HCT116 (cell line): ENCODE measurements at places on chromosomes 7 and 10.

GRCh38 chr10:24518411-24518810 is 205.3 kb downstream of the ARHGAP21 start:
- no peak for DNase-seq

DNA sequence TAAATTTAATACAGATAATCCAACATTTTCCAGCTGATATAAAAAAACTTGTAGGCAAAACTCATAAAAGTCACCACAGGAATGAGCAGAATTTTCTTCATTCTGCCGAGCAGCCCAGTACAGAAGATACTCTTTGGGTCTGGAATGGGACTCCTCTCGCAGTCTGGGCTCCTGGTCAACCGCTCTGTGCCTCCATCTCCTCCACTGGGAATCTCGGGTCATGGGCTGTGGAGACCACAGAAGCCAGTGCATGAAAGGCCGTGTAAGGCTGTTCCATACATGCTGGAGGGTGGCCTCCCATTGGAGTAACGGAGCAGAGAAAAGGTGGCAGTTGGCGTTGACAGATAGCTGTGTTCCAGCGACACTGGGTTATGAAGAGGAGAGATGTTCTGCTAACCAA is 616.4 kb upstream of the MGMT start:
- DNase-seq, result no peak

- DNase-seq, result no peak
Measured at GRCh38 chr7:106381252-106381651, 96.5 kb upstream of the NAMPT start.

GRCh38 chr10:102998399-102998907 is 80.4 kb downstream of the CNNM2 start:
- no peak for DNase-seq

GRCh38 chr7:142012825-142013511 is 17.3 kb downstream of the MGAM start:
- no peak for DNase-seq

GRCh38 chr7:46763344-46763743 is 818.6 kb downstream of the TNS3 start:
- no peak for DNase-seq

- DNase-seq, result no peak
Measured at GRCh38 chr7:822692-823276, 9.5 kb upstream of the SUN1 start.

DNA sequence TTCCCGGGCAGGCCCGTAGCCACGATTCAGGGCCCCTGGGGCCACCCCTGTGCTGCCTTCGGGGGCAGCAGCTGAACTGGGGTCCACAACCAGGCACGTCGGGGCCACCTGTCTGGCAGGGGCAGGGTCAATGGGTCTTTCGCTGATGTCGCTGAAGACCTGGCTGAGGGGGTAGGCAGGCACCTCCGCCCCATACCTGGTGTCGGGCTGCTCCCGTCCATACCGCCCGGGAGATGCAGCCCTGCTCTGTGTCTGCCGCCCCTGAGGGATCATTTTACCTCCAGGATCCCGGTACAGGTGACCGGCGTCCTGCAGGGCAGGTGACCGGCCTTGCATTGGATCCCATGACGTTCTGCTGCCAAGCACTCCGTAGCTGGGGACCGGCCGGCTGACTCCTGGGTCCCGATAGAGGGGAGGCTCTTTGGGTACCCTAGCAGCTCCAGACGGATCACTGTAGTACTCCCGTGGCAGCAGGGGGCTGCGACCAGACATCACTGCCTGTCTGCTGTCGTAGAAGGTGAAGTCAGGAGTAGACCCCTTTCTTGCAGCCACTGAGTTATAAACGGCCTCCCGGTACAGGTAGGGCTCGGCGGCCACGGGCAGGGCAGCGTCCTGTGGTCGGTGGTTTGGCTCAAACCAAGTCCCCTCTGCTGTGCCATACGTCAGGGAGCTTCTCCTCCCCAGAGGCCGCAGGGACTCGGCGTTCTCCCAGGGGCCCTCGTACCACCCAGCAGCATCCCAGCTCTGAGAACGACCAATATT is 85.2 kb downstream of the ZRANB1 start:
- no peak for DNase-seq

GRCh38 chr7:98137826-98138151 is 31.1 kb downstream of the LMTK2 start:
- no peak for DNase-seq

DNA sequence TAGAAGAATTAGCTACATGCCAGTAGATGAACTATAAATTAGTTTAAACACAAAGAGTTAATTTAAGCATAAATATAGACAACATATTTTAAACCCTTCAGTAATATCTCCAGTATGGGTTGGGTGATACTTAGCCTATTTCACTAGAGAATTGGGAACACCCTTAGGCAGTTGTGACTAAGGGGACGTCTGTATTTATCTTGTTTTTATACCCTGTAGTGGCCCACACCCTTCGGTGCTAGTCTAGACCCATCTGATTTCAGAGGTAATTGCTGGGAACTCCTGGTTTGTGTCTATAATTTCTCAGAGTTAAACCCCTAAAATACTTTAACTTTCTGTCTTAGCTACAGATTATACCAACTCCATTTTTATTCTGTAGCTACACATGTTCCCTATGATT is 11.5 kb upstream of the STEAP4 start:
- no peak for DNase-seq

GRCh38 chr7:95549818-95550529 is 46.3 kb downstream of the PDK4 start:
- DNase-seq, result peak; percentile 51

DNA sequence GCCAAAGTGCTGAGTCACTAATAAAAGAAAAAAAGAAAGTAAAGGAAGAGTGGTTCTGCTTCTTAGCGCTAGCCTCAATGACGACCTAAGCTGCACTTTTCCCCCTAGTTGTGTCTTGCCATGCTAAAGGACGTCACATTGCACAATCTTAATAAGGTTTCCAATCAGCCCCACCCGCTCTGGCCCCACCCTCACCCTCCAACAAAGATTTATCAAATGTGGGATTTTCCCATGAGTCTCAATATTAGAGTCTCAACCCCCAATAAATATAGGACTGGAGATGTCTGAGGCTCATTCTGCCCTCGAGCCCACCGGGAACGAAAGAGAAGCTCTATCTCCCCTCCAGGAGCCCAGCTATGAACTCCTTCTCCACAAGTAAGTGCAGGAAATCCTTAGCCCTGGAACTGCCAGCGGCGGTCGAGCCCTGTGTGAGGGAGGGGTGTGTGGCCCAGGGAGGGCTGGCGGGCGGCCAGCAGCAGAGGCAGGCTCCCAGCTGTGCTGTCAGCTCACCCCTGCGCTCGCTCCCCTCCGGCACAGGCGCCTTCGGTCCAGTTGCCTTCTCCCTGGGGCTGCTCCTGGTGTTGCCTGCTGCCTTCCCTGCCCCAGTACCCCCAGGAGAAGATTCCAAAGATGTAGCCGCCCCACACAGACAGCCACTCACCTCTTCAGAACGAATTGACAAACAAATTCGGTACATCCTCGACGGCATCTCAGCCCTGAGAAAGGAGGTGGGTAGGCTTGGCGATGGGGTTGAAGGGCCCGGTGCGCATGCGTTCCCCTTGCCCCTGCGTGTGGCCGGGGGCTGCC is at the start of gene IL6:
TSS of gene IL6 (plus strand) at position 294 of the 807 bp plus-strand sequence. CDS start at position 357, 63 bp downstream.
- DNase-seq, result no peak

DNA sequence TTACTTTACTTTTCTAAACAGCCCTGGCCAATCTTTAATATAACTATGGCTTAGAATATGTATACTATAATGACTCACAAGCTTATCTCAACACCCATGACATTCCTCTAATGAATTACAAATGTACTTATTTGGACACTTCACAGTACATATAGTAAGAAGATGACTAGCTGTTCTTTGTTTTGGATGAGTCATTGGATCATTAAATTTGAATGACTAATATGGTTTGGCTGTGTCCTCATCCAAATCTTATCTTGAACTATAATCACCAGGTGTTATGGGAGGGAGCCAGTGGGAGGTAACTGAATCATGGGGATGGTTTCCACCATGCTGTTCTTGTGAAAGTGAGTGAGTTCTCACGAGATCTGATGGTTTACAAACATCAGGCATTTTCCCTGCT is 807.5 kb upstream of the SORCS1 start:
- no peak for DNase-seq

GRCh38 chr7:128800567-128800966 is 8.8 kb downstream of the CCDC136 start:
- no peak for DNase-seq

DNA sequence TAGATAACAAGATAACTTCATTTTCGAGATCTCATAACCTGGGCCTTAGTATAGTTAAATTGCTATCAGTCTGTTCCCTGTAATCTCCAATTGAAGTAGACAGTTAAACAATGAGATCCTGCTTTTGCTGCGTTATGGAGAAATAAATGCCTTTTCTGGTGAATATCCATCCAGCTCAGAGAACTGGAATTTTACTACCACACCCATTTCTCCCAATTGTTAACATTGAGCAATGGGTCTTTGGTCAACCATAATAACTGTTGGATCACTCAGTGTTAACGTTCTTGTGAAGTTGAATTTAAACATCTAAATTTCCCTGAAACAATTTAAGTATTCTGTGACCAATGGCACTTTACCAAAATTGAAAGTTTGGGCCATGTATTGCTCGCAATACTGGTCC is 3.0 kb downstream of the CALU start:
- DNase-seq, result no peak

DNA sequence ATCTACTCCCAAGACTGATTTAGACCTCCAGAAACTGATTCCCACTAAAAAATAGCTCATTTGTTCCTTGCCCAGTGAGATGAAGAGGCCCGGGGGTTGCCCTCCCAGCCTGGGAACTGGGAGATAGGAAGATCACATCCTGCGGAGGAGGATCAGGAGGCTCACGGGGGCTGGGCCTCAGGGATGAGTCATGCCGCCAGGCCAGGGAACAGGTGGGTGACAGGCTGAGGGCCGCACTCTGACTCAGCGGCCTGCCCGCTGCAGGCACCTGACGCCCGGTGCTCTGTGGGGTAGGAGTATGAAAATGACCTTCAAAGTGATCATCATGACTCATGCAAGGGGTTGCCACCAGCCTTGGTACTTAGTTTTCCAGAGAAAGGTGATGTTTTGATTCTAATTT is 104.5 kb upstream of the ZPBP start:
- peak; percentile 68 for DNase-seq

- no peak for DNase-seq
Measured at GRCh38 chr10:132943058-132943790, 854 bp upstream of the CFAP46 start.

DNA sequence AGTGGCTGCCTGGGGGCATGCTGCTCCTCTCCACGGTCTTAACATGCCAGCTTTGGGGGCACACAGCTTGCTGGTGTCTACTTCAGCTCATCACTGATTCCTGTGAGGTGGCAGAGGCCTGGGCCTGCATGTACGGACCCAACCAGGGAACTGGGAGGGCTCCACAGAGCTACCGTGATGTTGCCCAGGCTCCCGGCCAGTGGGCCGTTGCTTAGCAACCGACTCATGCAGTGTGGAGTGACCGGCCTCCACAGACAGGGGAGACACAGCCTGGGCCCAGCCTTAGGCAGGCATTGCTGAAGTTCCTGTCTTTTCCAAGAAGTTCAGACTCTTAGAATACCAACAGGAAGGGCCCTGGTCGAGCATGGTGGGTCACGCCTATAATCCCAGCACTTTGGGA is 25.8 kb upstream of the SH2B2 start:
- no peak for DNase-seq

GRCh38 chr10:119478811-119479341 is 63.6 kb downstream of the RGS10 start:
- DNase-seq, result no peak

GRCh38 chr7:17230099-17230807 is 68.2 kb upstream of the AHR start:
- DNase-seq, result no peak

GRCh38 chr10:101832325-101832771 is 11.3 kb downstream of the KCNIP2 start:
- DNase-seq, result no peak

DNA sequence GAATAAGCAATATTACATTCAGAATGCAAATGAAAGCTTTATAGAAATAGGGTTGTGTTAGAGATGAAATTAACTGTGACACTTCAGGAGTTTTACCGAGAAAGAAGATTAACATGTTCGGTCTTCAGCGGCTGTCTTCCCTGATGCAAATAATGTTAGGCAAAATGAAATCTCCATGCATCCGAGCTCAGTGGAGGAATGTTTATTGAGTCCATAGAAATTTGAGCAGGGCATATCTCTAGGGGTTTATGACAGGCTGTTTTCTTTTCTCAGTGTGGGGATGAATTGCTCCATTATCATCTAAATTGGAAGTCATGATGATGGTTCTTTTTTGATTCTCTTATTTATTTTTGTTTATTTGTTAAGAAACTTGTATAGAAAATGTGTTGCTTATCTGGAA is 31.7 kb downstream of the DYNC1I1 start:
- no peak for DNase-seq

DNA sequence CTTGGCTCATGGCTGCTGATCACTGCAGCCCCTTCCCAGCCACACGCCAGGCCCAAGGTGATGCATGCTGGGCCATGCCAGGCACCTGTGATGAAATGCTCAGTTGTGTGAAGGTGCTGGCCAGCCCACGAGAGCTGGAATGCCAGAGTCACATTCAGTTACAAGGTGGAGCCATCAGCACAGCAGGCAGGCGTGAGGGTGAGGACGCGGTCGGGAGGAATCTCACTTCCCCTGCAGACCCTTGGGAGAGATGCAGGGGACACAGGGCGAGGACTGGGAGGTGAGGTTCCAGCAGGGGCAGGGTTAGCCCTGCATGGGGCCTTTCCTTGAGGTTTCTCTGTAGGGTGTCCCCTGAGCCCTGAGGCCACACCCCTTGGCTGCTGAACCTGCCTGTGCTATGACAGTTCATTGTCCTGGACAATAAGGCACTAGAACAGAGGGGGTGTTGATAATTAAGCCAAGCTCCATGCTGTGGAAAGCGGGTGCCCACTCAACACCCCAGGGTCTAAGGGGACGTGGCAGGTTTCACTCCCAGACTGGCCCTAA is 82.4 kb downstream of the ADARB2 start:
- no peak for DNase-seq

DNA sequence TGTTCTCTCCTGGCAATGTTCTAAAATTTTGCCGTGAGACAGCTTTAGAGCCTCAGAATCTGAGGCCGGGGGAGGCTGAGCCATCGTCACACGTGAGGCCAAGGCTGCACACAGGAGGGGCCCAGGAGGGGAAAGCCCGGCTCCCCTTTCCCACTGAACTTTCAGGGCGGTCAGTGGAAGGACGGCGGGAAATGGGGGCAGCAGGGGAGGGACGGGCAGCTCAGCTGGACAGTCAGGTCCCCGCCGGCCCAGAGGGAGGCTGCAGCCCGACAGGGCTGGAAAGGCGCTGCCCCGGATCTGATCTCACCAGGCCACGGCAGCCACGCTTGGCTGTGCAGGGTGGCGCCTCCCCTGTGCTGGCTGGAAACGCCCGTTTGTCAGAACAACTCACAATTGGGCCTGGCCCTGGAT is 43.3 kb upstream of the ADGRA1 start:
- DNase-seq, result no peak

DNA sequence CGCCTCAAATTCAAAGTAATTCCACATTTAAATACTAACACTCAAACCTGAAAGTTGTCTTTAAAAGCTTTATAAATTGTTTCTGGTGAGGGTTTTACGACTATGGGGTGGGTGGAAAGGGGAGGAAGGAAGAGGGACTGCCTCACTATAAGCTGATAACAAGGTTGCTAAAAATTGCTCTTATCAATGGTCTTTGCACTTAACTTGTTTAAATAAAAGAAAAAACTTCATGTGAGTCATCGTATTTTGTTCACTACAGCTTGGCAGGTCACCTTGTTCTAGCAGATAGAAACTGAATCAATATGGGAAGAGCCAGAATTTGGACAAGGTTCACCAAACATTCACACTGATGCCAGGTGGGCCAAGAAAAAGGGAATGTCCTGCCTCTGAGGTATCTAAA is 129.2 kb downstream of the TES start:
- no peak for DNase-seq
